ENCODE measurements at places on chromosomes 13 and 19.

GRCh38 chr19:35106291-35106583 lies 9.4 kb upstream of the FXYD3 start:
- DNase-seq = no peak

GRCh38 chr13:90375851-90376250 lies 971.6 kb upstream of the MIR17HG start:
- DNase-seq = no peak

DNA sequence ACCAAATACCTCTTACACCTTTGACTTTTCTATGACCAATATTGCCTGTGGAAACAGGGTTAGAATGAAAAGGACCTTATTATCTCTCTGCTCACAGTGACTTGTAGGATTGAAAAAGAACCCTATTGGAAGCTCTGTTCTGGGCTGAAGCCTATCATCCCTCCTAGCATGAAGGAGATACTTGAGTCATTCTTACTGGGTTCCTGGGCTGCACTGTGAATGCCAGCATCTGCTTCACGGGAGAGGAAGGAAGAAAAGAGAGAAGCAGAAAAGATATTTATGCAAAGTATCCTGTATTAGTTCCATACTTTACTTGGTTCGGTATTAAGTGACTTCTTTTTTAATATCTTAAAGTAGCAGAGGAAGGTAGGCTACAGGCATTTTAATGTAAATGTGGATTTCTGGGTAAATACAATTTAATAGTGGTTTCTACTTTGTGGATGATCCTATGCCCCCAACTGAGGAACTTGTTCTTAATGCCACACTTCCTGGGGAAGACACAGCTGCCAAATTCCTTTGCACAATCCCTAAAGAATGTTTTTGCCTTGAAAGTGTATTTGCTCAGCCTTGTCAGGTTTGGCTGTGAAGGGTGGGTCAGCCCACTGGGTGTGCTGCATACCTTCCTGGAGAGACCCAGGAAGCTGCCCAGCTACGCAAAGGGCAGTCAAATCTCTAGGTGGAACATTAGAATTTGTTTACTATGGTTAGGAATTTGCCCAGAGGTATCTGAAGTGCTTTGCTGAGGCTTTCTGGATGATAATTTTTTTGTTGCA lies 13.7 kb upstream of the SCEL start:
- no peak for DNase-seq

- no peak for DNase-seq
These were observed 1.3 kb downstream of the CEACAM21 start for GRCh38 chr19:41577144-41577830.

DNA sequence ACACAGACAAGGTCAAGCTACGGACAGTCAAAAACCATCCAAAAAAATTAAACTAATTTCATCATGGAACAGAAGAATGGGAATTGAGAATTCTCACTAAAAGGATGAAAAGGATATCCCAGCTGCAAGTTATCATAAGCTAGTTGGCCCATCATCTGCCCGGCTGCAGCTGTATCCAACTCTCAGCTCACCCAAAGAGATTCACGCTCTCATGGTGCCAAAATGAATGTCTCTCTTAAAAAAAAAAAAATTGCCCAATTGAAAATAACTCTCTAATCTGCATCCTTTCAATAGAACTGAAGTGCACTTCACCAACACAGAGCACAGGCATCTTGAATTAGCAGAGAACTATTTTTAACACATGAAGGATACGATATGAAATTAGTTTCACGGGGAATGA lies 20.0 kb downstream of the ENOX1 start:
- DNase-seq = no peak

- no peak for DNase-seq
These were observed 13.7 kb downstream of the LGALS7 start for GRCh38 chr19:38759590-38760003.

DNA sequence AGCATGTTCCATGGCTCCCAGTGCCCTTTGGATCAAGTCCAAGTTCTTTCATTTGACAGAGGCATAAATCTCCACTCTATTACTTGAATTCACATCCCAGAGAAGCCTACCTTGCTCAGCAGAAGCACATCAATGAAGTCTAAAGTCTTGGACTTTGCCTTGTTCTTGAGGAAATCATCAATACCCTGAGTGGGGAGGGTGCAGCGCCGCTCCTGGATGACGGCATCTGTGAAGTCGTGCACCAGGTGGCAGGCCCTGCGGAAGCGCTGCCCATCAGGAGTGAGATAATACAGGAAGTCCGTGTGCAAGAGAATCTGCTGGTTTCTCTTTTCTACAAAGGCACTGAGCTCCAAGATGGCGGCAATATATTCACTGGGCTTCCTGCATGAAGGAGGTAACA lies 10.6 kb downstream of the CYP4F11 start:
- no peak for DNase-seq

- DNase-seq = no peak
These were observed 64.6 kb downstream of the SERP2 start for GRCh38 chr13:44438234-44438579.
